ENCODE measurements at places on chromosomes 3 and 15.

DNA sequence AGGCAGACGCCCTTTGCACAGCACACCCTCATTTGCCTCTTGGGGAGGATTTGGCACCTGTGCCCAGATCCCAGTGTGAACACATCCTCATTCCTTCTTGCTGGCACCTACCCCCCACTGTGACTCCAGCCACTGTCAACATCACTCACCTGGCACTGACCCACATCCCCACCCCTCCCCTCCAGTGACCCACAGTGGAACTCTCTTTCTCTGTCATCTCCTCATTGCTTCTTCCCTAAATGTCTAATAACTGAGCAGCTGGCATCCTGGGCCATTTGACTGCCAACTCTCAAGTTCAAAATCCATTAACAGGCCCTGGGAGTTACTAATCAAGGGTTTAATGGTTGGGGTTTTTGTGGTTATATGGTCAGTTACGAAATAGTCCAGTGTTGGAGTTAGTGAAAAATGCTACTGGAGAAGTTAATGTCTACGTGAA lies 14.4 kb downstream of the SNAPC5 start:
- DNase-seq: no peak

DNA sequence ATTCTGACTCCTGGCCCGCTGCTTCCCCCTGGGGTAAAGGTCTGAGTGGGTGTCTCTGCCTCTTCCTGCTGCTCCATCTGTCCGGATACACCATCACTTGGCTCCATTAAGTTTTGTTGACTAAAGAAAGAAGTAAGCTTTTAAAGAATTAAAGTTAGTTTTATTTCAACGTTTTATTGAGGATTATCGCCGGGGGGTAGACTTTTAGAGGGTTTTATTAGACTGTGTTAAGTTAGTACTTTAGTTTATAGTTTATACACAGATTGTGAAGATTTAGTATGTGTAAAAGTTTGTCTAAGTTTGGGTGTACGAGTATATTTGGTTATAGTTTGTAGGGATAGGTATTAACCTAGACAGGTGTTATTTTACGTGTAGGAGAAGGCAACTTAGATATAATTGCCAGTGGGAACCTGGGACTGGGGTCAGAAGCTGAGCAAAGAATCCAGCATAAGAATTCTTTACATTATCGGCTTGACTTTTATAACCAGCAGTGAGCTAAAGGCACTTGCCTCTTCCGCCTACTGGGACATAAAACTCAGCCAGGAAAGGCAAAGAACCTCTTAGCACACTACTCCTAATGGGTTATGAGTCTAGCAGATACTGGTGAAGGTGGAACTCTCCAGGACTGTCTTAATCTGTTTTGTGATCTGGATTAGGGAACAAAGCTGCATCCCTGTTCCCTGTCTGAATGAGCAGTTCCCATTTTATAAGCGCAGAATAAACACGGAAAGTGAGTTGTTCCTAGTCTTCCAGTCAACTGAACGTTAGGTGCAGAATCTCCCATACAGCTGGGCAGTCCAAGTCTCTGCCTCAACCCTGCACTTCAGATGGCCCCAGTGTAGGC lies 131.3 kb downstream of the FAM43A start:
- no peak for DNase-seq

GRCh38 chr3:122365073-122365472 lies 18.0 kb downstream of the MIX23 start:
- DNase-seq: no peak

GRCh38 chr3:128841926-128842920 lies 37.2 kb upstream of the ACAD9 start:
- DNase-seq: no peak

- DNase-seq: no peak
Measured at GRCh38 chr3:100395679-100396431, 5.0 kb downstream of the TOMM70 start.

DNA sequence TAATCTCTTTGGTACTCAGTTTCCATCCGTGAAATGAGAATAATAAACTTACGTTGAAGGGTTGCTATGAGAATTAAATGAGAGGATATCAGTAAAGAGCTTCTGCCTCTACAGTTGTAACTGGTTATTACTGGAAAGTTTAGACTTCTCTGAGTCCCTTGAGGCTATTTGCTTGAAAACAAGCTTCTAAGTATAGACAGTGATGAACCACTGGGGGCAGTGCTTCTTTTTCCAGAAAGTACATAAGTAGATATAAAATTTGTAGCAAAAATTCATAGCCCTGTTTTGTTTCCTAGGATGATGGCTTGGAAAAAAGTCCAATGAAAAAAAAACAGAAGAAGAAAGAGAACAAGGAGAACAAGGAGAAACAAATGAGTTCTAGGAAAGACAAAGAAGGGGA lies 87.1 kb downstream of the RGMA start:
- peak; percentile 17 for DNase-seq

DNA sequence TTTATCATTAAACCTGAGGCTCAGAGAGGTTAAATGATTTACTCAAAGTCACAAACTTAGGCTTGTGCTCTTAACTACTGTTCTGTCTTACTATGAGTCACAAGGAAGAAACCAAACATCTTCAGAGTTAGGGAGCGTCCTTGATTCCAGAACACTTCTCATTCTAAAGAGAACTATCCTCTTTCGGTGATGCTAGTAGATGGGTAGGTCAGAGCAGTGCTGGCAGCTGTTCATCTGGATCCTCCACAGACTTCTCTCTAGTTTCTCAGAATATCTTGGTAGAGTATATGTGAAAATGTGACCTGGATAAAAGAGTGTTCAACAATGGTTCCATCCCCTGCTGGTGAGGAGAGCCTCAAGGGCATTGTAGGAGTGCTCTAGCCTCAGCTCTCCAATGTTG lies 3.3 kb downstream of the ARL6IP5 start:
- DNase-seq: peak; percentile 31

DNA sequence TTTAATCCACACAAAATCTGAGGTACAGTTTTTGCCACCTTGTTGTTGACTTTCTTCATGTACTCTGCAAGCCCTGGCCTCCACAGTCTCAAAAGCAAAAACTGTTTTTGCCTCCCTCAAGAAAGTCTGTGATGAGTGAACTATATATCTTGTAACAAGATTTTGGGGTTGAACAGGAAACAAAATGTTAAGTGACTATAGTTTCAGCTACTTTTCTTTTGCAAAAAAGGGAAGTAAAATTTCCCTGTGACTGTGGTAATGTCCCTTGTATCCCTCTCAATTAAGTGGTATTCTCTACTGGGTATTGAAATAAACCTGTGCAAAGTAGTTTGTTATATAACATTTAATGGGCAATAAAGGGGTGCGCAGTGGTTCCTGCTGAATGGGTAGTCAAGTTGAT lies 21.3 kb upstream of the SCAANT1 start:
- DNase-seq: no peak

DNA sequence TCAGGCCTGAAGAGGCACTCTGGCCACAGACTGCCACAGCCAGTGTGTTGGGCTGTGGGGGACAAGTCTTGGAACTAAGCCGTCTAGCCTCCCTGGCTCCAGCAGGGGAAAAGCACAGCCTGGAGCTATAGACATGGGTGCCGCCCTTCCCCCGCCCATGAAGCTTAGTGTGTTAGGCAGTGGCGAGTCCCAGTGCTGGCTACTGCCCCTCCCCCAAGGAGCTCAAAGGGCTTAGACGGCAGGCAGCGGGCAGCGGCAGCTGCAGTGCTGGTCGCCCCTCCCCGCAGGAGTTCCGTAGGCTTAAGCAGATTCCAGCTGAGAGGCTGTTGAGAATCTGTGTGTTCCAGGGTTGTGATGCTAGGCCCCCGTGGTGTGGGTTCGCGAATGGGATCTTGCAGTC lies 135.8 kb upstream of the RORA start:
- DNase-seq: no peak

DNA sequence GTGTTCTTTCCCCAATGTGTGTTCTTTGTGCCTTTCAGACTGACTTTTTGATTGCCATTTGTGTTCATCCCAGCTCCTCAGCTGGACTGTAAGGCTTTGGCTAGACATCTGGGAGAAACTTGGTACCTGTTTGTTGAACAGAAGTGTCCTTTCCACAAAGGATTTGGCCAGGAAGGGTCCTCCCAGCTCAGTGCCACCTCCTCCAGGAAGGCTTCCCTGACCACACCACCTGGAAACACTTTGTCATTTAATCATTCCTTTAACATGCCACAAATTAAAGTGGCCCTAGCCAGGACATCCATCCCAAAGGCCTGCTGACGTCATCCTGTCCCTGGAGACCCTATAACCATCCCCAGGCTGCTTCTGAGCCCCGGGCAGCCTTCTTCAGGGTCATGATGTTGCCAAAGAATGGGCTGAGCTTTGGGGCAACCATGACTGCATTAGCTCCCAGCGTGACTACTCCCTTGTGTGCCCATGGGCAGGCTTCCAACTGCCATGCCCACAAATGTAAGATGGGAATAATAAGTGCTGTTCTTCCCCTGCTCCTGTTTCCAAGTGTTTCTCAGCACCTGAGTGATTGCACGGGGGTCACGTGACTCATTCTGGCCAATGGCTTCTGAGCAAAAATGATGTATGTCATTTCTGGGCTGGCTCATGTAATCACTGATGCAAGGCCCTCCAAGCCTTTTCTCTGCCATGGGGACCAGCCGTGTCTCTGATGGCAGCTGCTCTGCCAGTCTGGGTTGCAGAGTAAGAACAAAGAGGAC lies 112.5 kb upstream of the SMAD3 start:
- no peak for DNase-seq

DNA sequence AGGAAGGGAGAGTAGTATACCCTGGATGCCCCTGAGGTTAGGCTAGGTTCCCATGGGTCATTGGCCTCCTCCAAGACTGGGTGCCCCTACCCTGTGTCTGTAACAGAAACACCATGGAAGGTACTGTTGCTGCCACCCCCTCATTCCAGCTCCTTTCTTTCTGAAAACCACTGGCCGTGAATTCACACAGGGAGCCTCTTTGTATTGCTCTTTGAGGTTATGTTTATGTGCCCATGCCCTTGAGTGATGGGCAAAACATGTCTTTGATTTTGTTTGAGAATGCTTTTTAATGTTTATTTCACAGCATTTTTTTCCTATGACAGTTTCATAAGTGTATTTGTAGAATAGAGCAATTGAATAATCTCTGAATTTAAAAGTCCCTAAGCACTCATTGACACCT lies 79.7 kb downstream of the RARB start:
- no peak for DNase-seq

- DNase-seq: peak; percentile 26
Measured at GRCh38 chr3:63967675-63968611, 55.4 kb downstream of the PSMD6 start.

GRCh38 chr15:33822479-33822878 lies 145.8 kb upstream of the CHRM5 start:
- no peak for DNase-seq

DNA sequence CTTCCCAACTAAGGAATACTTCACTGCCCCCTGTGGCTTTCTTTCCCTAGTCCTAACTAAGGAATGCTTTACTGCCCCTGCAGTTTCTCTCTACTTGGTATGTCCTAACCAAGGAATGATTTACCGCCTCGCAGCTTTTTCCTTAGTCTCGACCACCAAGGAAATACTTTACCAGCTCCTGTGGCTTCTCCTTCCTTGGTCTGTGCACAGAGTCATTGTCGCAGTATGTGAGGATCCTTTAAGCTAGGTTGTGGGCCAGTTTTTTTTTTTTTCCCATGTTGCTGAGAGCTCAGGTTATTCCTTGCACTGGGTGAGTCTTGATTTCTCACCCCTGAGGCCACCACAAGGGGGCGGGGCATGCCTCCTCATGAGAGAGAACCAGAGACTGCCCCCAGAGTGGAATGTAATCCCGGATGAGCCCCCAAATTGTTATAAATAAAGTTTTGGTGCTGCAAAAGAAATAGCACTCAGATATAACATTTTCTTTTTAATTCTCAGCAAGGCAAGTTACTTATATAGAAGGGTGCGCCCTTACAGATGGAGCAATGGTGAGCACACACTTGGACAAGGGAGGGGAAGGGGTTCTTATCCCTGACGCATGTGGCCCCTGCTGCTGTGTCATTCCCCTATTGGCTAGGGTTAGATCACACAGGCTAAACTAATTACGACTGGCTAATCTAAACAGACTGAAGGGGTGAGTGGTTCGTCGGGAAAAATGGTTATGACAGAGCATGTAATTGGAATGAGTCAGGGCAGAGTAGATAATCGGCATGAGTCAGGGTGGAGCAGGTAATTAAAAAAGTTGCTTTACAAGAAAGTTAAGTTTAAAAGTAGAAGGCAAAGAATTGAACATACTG lies 27.0 kb downstream of the NDUFB4 start:
- peak; percentile 31 for DNase-seq

GRCh38 chr3:138187296-138188012 lies at the start of gene ARMC8:
Gene ARMC8 (plus strand): TSS chr3:138187301. CDS start chr3:138187555, 254 bp downstream.
- peak; percentile 65 for DNase-seq

- peak; percentile 80 for DNase-seq
Measured at GRCh38 chr3:9500108-9501050, 53.2 kb downstream of the LHFPL4 start.

DNA sequence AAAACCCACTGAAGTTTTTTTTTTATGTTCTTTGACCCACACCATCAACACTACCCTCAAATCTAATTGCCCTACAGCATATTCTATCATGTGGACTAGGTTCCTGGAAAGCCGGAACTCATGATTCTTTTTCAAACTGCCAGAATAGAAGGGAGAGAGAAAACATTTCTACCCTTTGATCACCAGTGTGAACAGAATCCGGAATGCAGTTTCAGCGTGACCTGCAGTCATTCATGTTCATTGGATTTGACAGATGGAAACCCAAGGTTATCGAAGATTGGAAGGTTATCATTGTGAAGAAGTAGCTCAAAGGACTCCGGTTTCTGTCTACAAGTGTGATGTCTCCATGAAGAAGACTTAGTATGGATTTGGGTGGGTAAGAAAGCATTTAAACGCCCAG lies 39.4 kb upstream of the RASA2 start:
- no peak for DNase-seq

- no peak for DNase-seq
Measured at GRCh38 chr3:142777927-142778326, 54.1 kb downstream of the TRPC1 start.

All from dermis blood vessel endothelial cell (primary cell).